ENCODE measurements at places on chromosomes 1 and 21.

DNA sequence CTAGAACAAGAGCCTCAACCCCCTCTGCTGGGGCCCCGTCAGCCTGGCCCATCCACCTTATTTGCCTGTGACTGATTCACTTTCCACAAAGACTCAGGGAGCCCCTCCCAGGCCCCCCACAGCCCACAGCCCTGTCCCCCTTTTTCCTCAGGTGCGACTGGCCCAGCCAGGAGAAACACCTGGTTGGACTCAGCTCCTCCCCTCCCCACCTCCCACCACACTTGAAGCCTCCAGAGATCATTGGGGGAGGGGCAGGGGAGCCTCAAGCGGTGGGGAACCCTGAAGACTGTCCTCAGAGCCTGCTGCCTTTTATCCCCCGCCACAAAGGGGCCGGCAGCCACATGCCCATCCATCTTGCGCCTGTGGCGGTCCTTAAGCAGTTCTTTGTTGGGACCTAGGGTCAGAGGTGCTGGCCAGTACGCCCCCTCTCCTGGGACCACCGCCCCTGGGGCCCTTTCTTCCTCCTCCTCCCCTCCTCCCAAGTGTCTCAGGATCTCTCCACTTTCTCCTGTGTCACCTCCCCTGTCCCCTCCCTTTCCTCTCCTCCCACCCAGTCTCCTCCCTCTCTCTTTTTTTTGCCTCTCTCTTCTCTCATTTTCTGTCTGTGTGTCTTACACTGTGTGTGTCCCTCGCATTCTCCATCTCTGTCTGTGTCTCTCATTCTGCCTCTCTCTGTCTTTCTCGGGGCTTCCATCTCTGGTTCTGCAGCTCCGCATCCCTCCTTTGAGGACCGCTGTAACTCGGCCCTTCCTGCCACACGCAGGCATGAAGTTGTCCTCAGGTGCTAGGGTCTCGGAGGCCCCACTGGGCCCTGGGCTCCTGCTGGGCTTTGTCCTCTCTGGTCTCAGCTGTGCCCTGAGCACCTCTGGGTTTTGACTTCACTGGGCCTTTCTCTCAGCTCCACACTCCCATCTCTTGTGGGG lies 12.2 kb downstream of the CRABP2 start:
- DNase-seq: no peak

- peak; percentile 83 for DNase-seq
These were observed 4.2 kb upstream of the ADORA3 start for GRCh38 chr1:111507411-111508201.

- no peak for DNase-seq
These were observed 31.3 kb downstream of the CCN1 start for GRCh38 chr1:85611856-85612255.

GRCh38 chr1:221458447-221459156 lies 283.3 kb downstream of the DUSP10 start:
- no peak for DNase-seq

GRCh38 chr21:40754466-40754865 lies 92.5 kb downstream of the DSCAM start:
- DNase-seq: no peak

- peak; percentile 18 for DNase-seq
These were observed 49.9 kb downstream of the TOMM20 start for GRCh38 chr1:235078480-235079381.

DNA sequence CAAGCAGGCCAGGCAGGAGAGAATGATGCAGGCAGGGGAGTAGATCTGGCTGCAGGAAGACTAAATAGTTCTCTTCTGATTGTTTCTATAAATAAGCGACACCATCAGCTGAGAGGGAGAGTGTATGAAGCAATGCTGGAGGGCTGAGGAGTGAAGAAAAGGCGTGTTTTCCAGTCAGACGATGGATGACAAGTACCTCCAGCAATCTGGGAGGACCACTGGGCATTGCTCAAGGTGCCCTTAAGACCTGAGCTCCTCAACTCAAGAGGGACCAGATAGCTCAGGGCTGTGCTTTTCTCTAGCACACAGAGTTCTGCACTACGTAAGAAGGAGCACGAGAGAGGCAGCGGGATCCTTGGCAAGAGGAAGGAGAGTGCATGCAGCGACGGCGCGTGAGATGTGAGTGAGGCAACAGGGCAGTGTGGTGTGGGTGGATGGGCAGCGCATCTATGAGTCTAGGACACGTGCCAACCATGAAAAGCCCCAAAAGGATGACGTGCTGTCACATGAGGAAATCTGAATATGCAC lies 36.0 kb downstream of the PABPC4 start:
- no peak for DNase-seq

DNA sequence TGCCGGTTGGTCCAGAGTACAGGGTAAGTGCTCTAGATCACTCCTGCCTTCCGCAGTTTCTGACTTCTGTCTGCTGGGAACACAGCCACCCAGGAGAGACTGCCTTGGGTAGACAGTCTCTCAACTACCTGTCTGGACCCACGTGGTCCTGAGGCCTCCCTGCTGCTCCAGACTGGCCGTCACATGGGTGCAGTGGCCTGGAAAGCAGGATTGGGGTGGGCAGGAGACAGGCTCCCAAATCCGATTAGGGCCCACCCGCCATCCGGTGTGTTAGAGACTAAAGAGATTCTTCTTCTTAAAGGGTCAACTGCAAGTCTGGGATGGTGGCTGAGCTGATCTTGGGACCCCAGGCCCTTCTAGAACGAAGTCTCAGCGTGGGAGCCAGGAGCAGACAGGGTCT lies 105.5 kb downstream of the EBNA1BP2 start:
- DNase-seq: no peak

DNA sequence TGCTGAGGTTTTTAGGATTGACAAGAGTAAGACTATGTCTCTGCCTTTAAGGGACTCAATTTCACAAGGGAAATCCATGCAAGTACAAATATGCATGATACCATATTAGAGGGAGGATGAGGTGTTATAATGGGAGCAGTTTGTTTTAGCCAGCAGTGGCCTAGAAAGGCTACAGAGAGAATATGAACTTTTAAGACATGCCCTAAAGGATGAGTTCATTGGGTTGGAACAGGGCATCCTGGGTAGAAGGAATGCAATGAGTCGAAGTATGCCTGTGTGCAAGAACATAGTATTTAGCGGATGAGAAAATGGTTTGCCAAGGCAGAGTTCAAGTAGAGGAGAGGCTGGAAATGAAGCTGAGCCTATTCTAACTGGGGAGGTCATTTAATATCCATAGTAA lies 32.6 kb upstream of the LEPR start:
- DNase-seq: no peak

DNA sequence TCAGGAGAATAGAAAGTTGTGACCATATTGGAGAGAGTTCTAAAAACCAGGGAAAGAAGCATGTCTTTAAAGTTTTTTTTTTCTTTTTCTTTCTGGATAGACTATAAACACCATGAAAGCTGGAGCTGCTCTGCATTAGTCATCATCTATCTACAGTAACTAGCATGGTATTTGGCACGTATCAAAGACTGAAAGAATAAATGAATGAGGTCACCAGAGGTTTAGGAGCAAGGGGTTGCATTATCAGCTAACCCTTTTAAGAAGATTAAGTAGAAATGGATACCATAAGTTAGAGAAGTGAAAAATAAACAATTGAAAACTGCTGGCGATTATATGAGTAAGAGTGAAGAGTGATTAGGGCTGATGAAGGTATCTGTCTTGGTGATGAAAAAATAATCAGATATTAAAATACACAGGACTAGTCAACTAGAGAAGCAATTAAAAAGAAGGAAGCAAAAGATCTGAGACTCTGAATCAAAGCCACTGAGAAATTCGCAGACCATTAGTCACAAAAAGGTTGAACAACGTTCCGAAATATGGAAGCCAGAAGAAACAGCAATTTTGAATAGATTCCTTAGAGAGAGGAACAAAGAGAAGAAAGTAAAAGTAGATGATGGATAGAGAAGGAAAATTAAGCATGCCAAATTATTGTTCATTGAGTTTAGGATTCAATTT lies 536.4 kb downstream of the DPYD start:
- no peak for DNase-seq

GRCh38 chr21:33821503-33822322 lies 93.9 kb downstream of the ATP5PO start:
- DNase-seq: no peak

DNA sequence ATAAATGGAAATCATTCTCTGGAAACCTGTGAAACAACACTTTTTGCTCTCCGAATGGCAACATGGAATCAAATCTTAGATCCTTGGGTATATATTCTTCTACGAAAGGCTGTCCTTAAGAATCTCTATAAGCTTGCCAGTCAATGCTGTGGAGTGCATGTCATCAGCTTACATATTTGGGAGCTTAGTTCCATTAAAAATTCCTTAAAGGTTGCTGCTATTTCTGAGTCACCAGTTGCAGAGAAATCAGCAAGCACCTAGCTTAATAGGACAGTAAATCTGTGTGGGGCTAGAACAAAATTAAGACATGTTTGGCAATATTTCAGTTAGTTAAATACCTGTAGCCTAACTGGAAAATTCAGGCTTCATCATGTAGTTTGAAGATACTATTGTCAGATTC lies 45.7 kb downstream of the PTGFR start:
- no peak for DNase-seq

- no peak for DNase-seq
These were observed 238.0 kb downstream of the ASTN1 start for GRCh38 chr1:176926330-176927086.

- peak; percentile 43 for DNase-seq
These were observed 15.6 kb downstream of the TNNT2 start for GRCh38 chr1:201361652-201362504.

DNA sequence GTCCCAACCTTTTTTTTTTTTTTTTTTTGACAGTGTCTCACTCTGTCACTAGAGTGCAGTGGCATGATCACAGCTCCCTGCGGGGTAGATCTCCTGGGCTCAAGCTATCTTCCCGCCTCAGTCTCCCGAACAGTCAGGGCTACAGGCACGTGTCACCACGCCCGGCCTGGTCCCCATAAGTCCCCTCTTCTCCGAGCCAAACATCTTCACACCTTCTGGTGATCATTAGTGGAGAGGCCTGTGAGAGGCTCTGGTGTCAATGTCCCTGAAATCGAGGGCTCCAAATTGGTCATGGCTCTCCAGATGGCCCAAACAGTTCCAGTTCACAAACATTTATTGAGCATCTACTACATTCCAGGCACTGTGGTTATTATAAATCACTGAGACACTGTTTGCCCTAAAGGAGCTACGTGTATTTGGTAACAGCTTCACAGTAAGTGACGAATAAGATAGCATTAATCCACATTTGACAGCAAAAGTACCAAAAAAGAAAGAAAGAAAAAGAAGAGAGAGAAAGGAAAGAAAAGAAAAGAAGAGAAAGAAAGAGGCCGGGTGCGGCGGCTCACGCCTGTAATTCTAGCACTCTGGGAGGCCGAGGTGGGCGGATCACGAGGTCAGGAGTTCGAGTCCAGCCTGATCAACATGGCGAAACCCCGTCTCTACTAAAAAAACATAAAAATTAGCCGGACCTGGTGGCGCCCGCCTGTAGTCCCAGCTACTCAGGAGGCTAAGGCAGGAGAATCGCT lies 867 bp upstream of the TIMM17A start:
- no peak for DNase-seq

DNA sequence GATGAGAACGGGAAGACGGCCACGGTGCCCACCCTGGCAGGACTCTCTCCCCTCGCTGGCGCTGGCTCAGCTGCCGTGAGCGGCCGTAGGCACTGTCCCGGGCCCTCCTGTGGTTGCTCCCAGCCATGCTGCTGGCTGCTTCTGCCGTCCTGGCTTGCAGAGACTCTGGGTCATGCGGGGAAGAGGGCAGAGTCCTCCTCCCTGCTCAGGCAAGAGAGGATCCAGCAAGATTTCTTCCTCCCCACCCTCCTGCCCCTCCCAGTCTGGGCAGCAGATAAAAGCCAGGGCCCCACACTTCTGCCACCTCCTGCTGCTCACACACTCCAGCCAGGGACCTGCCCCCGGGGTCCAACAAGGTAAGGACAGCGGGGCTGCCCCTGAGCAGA lies 60.1 kb downstream of the AGPAT3 start:
- DNase-seq: no peak

GRCh38 chr1:48693180-48693579 lies 83.5 kb downstream of the BEND5 start:
- no peak for DNase-seq

DNA sequence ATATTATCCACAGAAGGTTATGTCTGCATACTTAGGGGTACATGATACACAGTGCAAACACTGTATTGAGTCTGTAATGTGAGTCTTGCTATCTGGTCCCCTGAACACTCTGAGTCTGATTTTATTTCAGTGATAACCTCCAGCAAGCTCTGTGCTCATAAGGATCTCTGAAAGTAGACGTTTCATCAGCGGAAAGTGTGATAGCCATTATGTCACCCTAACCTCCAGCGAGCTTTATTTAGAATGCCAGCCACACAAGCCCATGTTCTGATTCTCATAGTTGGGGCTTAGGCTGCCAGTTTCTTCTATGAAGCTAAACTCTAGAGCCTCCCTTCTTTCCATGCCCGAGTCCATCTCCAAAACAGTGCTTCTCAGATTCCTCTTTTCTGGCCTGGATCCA lies 3.3 kb downstream of the NR5A2 start:
- DNase-seq: no peak

DNA sequence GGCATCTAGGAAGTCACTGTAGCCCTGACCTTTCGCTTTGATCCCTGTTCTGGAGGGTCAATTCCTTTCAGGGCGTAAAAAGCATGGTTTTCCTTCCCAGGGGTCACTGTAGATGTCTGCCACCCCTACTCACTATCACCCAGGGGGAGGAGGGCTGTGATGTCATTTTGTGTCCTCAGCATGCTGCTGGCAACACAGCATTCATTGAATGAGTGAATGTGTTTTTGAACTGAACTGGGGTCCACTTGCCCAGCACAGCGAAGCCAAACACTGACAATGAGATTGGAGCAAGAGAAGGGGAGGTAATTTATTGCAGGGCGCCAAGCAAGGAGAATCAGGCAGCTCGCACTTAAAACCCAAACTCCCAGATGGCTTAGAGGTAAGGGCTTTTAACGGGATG lies 78.2 kb upstream of the PGBD5 start:
- DNase-seq: no peak

GRCh38 chr1:111541721-111542120 lies 38.3 kb upstream of the ADORA3 start:
- no peak for DNase-seq

GRCh38 chr1:35390600-35391494 lies 122.3 kb downstream of the ZMYM4 start:
- DNase-seq: no peak

DNA sequence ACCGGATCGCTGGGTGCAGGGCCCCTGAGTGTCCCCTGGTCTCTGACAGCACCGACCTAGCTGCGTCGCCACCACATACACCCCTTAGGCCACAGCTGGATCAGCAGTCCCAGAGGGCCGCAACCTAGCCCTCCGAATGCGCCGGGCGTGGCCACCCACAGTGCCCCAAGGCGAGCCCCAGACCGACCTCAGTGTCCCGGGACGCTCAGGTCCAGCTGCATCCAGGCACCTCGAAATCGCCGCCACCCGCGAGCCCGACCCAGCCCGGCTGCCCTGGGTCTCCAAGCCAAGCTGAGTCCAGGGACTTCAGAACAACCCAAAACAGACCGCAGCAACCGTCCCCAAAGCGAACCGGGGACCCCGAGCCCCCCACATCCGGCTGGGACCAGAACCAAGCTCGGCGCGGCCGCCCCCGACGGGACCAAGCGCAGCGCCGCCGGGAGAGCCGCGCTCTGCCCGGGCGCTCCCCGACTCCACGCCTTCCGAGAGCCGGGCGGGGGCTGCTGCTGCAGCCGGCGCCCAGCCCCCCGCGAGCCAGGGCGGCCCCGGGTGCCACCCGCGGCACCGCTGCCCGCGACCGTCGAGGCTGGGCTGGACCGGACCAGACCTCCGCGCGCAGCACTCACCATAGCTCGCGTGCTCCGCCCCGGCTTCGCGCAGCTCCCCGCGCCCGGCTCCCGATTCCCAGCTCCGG lies 54.6 kb upstream of the ECE1 start:
- peak; percentile 45 for DNase-seq
